ENCODE measurements at places on chromosomes 16 and 17.

GRCh38 chr16:47387026-47387734 is 73.7 kb downstream of the ITFG1 start:
- no peak for DNase-seq

DNA sequence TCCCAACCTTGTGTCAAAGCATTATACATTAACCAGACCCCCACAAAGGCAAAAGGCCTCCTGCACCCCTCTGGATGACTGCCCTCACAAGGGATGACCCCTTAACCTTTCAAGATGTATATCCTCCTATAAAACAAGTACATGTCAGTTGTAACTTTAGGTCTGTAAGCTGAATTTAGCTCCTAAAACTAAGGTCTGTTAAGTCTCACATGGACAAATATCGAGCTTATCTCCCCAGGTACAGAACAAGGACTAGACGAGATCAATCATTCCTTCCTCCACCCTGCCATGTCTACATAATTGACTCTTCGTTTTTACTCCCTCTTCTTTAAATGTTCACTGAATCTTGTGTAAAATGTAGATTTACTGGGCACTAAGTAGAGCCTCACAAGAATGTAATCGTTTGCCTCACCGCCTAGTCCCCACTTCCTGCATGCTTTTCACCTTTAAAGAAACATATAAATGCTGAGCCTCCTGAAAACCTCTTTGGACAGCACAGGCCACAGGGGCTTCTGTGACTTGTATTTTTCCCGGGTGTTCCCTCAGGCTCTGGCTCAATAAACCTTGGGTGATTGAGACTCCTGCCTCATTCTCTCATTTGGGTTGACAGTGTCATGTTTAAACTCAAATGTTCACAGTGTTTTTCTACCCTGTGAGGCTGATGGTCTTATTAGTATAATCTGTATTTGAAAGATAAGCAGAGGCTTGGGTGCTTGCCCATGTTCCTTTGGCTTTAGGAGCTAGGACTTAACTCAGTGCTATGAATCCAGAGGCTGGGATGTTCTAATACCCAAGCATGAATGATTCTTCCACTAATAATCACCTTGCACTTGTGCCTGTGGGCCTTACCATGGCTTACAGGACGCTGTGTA is 37.6 kb downstream of the MMD start:
- DNase-seq, result no peak

DNA sequence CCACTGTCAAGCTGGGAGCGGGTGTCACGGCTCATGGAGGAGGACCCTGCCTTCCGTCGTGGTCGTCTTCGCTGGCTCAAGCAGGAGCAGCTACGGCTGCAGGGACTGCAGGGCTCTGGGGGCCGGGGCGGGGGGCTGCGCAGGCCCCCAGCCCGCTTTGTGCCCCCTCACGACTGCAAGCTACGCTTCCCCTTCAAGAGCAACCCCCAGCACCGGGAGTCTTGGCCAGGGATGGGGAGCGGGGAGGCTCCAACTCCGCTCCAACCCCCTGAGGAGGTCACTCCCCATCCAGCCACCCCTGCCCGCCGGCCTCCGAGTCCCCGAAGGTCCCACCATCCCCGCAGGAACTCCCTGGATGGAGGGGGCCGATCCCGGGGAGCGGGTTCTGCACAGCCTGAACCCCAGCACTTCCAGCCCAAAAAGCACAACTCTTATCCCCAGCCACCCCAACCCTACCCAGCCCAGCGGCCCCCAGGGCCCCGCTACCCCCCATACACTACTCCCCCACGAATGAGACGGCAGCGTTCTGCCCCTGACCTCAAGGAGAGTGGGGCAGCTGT is 11.6 kb downstream of the SLC52A1 start:
- DNase-seq, result no peak

DNA sequence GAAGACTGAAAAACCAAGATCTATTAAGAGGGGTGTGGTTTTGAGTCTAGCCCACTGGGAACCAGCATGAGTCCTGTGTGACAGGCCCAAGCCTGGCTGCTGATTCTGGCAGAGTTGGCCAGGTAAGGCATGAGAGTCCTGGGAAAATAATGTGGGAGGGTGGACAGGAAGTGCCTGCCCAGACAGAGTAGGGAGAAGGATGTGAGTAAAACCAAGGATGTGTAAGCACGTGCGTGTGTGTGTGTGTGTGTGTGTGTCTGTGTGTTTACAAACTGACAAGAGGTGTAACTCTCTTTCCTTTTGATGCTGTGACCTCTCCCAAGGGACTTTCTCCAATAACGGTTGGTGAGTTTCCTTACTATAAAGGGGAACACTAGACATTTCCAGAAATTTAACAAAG is 15.6 kb upstream of the TEX2 start:
- DNase-seq, result no peak

DNA sequence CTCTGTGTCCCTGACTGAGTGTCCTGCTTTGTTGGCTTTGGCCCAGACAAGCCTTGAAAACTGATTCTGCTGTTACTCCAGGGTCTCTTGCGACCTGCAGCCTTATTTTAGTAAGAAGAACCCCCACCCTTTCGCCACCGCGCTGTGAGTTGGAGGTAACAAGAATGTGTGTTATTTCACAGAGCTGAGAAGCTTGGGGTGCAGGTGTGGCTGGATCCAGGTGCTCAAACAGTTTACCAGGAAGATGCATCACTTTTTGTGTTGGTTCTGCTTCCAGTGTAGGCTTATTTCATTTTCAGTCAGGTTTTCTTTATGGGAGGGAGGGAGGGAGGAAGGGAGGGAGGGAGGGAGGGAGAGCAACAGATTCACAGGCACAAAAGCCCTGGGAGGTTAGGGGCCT is 243.5 kb downstream of the SNX29 start:
- no peak for DNase-seq

- DNase-seq, result no peak
Measured at GRCh38 chr17:3015890-3016289, 47.5 kb downstream of the OR1D5 start.

DNA sequence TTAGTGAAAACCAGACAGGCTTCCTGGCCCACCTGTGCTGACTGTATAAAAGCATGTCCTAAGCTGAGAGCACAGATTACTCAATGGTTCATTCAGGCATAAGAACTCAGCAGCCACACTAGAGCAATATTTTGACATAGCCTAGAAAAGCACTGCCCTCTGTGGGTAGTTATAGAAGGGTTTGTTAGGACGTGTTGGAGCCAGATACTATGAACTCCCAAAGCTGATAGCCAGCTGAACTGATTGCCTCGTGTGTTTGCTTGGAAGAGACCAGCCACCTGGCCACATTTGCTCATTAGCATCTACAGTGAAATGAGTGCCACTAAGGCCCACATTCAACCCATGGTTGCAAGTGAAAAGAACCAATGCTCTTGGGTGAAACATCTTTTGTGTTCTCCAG is 30.8 kb upstream of the ABCA5 start:
- no peak for DNase-seq

DNA sequence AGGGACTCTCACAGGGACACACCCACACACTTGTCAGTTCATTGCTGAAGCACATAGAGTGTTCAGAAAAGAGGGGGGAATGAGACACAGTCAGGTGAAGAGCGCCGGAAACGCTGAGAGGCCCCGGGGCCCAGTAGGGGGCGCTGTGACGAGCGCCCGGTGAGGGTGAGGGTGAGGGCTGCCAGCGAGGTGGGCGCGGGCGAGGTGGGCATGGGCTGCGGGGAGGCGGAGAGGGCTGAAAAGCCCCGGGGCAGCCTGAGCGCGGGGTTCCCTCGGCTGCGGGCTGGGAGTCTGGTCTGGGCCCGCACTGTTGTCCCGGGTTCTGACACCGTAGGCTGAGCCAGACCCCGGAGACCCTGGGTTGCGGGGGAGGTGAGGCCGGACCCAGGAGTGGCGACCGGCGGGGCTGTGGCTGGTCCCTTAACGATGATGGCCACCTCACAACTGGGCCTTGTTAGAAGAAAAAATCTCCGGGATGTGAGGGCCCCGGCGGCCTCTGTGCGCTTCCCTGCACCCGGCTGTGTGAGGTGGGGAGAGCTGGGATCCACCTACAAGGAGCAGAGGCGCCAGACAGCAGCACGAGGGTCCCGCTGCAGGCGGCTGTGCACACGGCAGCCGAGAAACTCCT is 91.4 kb downstream of the C16orf78 start:
- DNase-seq, result no peak

DNA sequence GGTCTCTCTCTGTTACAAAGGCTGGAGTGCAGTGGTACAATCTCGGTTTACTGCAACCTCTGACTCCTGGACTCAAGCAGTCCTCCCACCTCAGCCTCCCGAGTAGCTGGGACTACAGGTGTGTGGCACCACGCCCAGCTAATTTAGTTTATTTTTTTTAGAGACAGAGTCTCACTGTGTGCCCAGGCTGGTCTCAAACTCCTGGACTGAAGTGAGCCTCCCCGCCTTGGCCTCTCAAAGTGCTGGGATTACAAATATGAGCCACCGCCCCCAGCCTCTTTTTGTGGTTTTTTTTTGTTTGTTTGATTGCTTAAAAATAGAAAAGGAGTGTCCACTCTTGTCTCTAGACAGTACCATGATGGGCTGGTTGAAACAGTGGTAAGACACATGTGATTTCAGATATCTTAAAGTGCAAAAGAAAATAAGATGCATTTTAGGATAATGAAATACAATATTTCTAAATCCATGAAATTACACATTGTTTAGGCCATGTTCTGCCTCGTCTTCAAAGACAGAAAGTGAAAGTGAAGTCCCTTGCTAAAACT is 27.4 kb downstream of the KIAA0513 start:
- DNase-seq, result no peak

DNA sequence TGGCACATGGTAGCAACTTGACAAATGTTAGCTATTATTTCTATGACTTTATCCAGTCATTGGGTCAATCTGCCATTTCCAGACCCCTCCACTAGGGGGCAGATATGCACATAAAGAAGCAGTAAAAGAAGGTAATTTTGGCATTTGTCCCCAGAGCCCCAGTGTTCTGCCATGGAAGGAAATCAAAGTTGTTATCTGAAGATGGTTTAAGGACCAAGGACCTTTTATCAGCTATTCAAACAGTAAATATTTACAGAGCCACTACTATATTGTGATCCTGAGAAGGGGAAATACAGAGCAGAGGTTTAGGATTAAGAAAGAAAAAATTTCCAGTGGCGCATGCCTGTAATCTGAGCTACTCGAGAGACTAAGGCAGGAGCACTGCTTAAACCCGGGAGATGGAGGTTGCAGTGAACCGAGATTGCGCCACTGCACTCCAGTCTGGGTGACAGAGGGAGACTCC is 20.0 kb downstream of the TRAF4 start:
- DNase-seq, result peak; percentile 33
